ENCODE measurements at places on chromosomes 11 and 22.

DNA sequence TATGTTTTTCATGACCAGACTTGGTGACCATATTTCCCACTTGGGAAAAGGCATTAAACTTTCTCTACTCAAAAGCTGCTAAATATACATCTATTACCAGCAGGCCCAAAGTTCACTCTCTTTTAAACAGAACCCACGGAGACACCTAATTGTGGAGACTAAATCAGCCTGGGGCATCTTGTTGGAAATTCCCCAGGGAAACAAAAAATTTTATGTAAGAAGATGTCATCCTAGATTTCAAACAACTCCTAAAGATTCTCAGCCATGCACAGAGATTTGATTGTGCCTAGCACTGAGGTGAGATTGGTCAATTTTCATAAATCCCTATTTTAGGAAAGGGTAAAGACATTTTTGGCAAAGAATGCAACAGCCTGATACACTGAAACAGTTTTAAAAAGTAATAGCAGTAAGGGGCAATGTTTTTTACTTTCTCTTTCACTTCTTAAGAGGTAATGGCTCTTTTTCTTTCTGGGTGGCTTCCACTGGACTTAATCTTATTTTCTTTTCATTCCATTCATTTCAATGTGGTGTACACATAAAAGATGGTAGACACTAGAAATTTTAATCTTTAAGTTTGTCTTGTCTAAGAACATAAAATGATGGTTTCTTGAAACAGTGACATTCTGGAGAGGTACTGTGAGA, 9.6 kb downstream of the OR52N2 start:
- DNase-seq: no peak

- DNase-seq: no peak
Measured at GRCh38 chr11:19743622-19744021, 31.0 kb downstream of the NAV2 start.

DNA sequence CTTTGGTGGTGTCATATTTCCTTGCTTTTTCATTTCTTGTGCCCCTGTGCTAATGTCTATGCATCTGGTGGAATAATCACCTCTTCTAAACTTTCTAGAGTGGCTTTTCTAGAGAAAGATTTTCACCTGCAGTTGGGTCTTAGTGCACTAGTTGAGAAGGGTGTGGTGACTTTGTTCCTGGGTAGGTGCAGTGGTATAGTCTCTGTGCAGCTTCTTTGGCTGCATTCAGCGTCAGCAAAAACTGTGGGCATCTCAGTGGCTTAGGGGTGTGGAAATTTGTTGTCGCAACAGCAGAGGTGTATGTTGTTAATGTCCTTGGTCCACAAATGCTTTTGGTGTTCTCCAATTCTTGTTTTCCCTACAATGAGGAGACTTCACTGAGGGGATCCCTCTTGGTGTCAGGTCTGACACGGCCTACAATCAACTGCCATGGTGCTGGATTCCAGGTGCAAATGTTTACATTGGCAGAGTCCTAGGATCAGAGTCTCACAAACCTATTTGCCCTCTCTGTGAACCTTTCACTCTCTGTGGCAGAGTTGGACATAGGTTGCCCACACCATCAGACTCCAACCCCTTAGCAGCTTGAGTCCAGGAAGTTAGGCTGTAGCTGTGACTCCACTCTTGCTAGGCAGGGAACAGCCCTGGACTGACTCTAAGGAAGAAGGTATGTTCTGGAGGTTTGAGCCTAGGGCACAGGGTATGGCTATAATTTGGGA, 48.8 kb downstream of the GDPD4 start:
- no peak for DNase-seq

- no peak for DNase-seq
Measured at GRCh38 chr22:19117111-19117512, 5.1 kb downstream of the DGCR2 start.

DNA sequence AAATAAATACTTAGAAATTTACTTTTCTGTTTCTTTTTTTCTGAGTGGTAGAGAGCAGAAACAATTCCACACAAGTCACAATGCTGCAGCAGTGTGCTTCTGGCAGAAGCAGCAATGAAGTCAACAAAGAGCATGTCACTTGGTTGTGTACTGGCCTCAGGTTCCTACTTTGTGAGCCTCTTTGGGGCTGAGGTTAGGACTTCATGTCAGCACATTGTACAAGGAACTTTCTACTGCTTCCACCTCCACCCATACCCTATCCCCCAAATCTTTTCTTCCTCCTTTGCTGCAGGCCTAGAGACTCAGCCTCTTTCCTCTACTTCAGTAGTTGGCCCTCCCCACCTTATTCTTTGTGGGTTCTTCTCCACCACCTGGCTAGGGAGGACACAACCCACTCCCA, 252.7 kb upstream of the PITPNB start:
- no peak for DNase-seq

DNA sequence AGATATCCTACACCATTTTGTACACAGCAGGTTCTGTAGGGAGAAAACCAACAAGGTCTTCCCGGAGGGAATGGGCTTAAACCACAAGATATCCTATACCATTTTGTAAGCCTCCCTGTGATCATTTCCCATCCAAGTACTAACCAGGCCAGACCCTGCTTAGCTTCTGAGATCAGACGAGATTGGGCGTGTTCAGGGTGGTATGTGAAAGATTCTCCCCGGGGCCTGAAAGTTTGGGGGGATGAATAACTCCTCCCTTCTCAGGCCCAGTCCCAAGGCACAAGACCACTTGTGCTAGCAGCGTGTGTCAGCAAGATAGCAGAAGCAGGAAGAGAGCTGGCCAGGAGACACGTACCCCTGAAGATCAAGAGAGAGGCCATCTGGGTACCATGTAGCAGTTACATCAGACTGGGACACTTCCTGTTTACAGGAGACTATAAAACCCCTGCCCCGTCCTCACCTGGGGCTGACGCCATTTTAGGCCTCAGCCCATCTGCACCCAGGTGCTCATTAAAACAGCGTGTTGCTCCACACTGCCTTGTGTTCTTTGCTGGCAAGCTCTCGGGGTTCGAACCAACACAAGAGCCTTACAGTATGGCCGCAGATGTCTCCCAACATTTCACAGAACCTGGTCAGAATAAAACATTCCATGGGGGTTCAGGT, 17.3 kb downstream of the MIF start:
- no peak for DNase-seq

DNA sequence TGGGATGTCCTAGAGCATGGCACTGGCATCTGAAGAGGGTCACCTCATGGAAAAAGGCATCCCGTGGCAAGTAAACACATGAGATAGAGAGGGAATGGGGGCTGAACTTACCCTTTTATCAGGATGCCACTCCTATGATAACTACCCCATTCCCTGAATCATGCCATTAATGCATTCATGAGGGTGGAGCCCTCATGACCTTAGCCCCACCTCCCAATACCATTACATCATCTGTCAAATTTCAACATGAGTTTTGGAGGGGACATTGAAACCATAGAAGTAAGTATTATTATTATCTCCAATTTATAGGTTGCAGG, 65.2 kb downstream of the MTNR1B start:
- DNase-seq: no peak

DNA sequence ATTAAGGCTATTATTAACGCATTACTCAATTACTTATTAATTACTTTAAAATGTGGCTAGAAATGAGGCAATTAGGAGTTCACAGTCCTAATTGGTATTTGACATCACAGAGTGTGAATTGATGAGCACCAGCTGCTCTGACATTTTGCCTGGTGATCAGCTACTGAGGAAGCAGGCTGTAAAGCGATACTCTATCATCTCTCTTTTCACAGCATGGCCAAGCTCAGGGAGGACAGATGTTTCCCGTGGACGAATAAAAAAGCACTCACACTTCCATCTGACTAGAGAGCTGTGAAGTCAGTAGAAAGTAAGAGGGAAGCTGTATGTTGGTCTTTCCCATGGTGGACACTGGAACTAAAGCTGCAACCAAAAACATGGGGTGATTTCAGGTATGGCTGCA, 29.1 kb upstream of the SYT9 start:
- no peak for DNase-seq

GRCh38 chr11:127288926-127289325, 288.4 kb upstream of the KIRREL3 start:
- no peak for DNase-seq

GRCh38 chr11:120086651-120087050, 51.3 kb downstream of the TRIM29 start:
- no peak for DNase-seq

DNA sequence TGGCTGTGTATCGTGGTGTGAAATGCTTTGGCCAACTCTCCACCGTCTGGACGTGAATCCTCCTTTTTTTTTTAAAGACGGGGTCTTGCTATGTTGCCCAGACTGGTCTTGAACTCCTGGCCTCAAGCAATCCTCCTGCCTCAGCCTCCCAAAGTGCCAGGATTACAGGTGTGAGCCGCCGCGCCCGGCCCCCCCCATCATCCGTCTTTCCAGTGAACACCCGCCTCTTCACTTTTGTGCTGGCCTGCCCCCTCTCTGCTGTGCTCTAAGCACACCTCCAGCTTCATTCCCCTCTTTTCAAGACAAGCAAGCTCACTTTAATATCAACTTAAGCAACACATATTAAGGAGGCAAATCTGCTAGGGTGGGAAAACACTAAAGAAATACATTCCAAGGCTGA, 35.3 kb downstream of the IGSF9B start:
- DNase-seq: no peak

DNA sequence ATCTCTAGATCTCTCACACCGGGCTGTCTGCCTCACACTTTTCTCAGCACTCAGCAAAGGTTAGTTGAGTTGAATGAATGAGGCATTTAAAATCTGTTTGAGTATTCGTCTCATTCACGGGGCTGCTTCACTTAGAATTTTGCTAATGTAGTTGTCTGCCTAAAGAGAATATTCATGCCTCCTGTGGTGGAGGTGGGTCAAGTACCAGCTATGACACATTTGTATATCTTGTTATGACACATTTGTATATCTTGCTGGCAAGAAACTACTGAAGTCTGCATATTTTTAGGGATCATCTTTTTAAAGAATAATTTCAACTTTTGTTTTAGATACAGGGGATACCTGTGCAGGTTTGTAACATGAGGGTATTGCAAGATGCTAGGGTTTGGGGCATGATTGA, 43.1 kb downstream of the LDLRAD3 start:
- no peak for DNase-seq

GRCh38 chr11:65316227-65317024, 1.8 kb downstream of the CDC42EP2 start:
- DNase-seq: no peak

DNA sequence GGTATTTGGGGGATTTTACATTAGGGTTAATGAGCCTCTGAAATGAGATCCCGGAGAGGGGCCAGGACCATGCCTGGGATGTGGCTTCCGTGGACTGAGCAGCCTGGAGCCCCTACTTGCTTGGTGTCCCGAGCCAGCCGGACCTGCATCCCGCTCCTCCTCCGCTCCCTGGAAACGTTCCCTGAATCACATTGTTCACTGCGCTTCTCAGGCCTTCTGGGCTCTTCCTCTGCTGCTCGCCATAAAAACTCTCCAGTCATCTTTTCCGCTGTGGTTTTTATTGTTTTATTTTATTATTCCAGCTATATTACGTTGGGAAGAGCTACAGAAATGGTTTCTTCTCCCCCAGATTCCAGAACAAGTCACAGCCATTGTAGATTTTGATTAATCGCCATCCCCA, 13.3 kb upstream of the KCNQ1OT1 start:
- DNase-seq: no peak

- no peak for DNase-seq
Measured at GRCh38 chr11:96315476-96315875, 27.5 kb downstream of the MAML2 start.

- DNase-seq: no peak
Measured at GRCh38 chr11:27868709-27869108, 168.5 kb upstream of the BDNF start.

- DNase-seq: no peak
Measured at GRCh38 chr11:109209572-109209971, 212.4 kb upstream of the C11orf87 start.

DNA sequence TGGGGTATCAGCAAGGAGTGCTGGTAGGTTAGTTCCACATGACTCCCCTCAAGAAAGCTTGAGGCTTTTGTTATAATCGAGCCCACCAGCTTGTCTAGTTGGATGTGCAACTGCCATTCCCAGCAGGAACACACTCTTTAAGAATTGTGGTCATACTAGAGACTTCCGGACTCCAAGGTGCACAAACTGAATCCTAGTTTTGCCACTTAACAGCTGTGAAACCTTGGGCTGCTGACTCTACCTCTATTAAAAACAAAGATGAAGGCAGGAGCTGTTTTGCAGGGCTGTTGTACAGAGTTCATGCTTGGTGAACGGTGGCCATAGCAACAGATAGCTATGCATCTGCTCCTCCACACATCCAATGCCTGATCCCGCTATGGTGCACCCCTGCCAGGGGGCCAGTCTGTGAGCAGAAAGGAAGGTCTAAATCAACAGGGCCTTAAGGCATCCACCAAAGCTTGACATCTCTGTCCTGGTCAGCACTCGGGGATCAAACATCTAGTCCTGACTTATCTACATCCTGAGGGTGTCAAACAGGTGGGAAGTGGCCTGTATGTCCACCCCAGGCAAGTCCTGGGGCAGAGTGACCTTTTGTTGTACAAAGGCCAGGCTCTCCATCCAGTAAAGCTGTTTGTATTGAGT, 36.4 kb downstream of the DKK3 start:
- no peak for DNase-seq

- DNase-seq: no peak
Measured at GRCh38 chr11:23732026-23732425, 764.8 kb upstream of the LUZP2 start.

GRCh38 chr11:111846636-111847035, 24.7 kb downstream of the ALG9 start:
- DNase-seq: no peak

GRCh38 chr11:33333816-33334215, 76.6 kb downstream of the HIPK3 start:
- no peak for DNase-seq

GRCh38 chr11:114132417-114132816, 72.9 kb downstream of the ZBTB16 start:
- DNase-seq: no peak

- DNase-seq: no peak
Measured at GRCh38 chr11:72581067-72581466, 93.2 kb downstream of the PDE2A start.

DNA sequence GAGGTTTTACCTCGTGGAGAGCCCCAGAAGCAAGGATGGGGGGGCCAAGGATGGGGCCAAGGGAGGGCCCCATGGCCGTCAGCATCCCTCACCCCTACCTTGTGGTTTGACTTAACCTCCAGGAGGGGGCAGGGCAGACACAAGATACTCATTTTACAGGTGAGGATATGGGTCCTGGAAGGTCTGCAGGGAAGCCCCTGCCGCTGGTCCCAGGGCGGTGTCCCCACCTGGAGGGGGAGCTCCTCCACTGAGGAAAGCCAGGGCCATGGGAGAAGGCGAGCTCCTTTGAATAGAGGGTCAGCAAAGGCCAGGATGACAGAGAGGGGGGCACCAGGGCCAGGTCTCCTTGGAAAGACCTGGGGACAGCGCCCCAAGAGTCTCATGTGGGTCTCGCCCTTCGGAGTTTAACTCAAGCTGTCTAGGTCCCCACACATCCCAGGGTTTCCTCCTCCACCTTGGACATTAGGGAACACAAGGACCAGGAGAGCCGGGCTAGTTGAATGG, 5.9 kb upstream of the ADORA2A start:
- no peak for DNase-seq

- DNase-seq: no peak
Measured at GRCh38 chr11:82184966-82185365, 548.7 kb downstream of the FAM181B start.

GRCh38 chr22:30422481-30423300, 2.9 kb upstream of the MTFP1 start:
- no peak for DNase-seq

- no peak for DNase-seq
Measured at GRCh38 chr11:44823006-44823405, 96.2 kb downstream of the TSPAN18 start.

Data from NCI-H1417 treated with DMSO at 0.1 percent for 48 hours (cell line).